Left lung (tissue), 14 donors: ENCODE measurements at places on chromosomes 5 and 9. TPM values are rescaled to one million over a fixed set of nuclear protein-coding genes. Genes with fewer than 3 reads are reported as not detected.

Gene F12
- total RNA-seq = 0.63 TPM

Gene ENHO
- 0.61 TPM for total RNA-seq

Gene SLC27A6
- 0.61 TPM for total RNA-seq

Gene FAM78A
- 7.8 TPM for total RNA-seq

Gene PFN3
- not detected for total RNA-seq

DNA sequence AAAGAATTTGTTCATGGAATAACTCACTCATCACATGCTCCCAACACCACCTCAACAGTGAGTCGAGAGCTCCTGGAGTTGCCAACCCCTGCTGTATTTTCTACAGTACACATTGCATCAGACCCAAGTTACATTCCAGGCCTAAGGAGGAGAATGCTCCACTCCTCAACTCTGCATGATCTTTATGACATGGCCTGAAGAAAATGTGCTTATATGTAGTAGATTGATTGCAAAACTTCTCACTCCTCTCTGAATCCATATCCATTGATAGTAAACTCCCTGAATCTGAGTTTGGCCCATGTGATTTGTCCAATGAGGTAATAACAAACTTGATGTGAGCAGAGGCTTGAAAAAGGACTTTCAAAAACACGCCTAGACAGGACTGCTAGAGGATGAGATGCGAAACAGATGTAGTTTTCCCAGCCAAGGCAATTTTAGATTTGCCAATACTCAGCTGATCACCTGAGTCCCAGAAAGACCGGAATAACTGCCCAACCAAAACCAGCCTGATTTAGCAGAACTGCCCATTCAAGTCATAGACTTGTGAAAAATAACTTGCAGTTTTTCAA, 29.0 kb upstream of the PAPPA start:
- DNase-seq = no peak

DNA sequence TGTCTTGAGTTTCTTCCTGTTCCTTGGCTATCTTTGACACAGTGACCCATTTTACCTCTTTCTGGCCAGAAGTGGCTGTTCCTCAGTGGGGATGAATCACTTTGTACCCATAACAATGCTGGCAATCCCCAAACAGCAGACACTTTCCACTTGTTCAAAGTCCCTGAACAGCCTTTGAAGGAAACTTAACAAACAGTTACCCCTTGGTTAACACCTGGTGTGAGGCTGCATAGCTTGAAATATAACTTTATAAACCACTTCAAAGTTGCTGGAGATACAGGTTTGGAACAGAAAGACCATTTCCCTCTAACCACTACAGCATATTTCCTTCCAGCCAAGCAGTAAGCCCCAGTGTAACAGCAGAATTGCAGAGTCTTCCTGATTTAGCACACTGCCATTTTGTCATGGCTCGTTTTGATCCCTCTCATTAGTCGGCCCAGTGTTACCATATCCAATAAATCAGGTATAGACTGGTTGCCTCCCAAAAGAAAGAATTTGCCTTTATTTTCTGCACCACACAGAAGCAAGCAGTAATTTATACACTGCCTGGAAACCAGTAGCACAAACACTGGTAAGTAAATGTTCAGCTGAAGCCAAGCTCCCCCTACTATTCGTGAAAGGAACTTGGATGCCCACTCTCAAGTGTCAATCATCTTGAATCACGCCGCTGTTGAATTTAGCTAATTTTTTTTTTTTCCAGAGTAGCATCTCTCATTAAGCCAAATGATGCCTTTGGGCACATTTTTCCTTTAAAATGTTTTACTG, 225.9 kb downstream of the PIK3R1 start:
- DNase-seq = no peak

GRCh38 chr5:107265193-107265592, 405.5 kb downstream of the EFNA5 start:
- no peak for DNase-seq

DNA sequence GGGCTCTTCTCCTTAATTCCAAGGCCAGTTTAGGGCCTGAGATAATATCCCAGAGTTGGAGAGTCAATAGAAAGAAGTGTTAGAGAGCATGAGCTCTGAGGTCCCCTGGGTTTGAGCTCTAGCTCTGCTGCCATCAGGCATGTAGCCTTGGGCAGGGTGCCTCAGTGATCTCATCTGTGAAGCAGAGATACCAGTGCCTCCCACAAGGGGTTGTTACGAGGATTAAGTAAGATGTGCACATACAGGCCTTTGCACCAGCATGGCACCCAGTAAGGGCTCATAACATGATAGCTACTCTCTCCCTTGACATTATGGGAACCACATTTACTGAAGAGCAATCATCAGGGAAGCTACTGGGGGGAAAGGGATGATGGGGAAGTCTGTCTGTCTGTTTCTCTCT, 265.7 kb downstream of the HSPA4 start:
- DNase-seq = no peak

DNA sequence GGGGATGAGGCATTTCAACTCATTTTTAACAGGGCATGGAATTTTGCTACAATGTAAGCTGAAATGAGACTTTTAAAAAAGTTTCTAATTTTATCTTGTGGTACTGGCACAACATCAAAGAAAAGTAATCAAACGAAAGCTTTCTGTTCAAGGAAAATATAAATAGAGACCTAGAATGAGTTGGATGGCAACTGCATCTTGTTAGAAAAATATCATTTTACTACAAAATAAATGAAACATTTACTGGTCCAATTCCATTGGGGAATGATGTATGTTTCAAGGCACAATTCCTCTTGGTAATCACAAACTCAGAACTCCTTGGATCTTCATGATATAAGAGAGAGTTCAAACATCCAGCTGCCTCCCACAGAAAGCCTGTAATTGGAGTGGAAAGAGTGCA, 102.8 kb downstream of the HMHB1 start:
- no peak for DNase-seq

GRCh38 chr9:7454624-7455023, 345.0 kb downstream of the DMAC1 start:
- DNase-seq = no peak

- DNase-seq = no peak
These were observed 66.3 kb downstream of the RGMB start for GRCh38 chr5:98839469-98840383.

DNA sequence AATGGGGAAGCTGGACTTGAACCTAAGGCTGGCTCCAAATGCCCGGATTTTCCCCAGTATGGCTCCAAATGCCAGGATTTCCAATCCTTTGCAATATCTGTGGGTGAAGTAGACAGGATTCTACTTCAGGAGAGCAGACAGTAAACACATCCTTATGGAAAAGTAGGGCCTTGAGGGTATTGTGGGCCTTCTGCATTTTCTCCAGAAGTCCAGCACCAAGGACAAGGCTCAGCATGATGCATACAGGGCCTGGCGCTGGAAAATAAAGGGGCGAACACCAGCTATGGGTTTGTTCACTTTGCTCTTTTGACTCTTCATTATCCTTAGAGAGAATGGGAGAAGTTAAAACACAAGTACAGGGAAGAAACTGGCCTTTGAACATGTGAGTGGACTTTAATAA, 347.5 kb downstream of the SEMA5A start:
- no peak for DNase-seq

- DNase-seq = no peak
These were observed 331.6 kb upstream of the SLC30A5 start for GRCh38 chr5:68762201-68762600.

- DNase-seq = peak; percentile 39
These were observed 29.8 kb upstream of the ALDOB start for GRCh38 chr9:101465326-101465915.

DNA sequence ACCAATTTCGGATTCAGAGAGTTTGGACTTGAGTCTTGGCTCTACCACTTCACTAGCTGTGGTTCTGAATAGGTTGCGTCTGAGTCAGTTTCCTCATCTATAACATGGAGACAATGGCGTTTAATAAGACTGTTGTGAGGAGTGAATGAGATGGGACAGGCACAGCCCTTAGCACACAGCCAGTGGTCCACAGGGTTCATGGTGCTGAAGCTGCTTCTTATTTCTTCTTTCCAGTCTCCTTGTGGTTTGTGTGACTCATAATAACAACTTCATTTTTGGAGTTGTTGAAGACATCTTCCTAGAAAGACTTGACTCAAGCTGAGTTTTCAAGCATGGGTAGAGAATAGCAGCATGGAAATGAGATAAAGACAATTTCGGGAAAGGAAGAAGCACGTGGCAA, 172.6 kb upstream of the PPP2R2B start:
- DNase-seq = no peak

GRCh38 chr5:120457839-120458507, 6.1 kb upstream of the PRR16 start:
- DNase-seq = no peak

DNA sequence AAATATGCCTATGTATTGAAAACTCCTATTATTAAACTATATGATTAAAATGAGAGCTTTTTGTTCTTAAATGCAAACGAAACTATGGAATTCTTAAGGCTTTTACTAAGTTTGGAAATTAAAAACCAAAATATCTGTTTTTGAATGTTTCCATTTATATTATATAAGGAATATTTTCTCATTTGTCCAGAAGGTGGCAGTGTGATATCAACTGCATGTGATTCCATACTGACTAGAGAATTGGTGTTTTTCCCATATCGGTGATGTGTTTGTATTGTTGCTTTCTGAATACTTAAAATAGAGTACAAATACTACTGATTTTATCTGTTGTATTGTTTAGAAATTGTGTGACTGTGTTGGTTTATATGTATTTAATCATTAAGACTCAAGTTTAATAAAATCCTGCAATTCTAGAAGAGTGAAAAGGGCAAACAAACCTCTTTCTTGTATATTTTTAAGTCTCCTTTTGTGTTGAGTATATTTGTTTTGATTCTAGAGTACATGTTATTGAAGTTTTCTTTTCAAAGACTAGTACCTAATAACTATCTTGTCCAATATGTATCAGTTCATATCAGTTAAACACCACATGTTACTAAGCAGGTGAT, 320.8 kb downstream of the CCDC171 start:
- DNase-seq = no peak

DNA sequence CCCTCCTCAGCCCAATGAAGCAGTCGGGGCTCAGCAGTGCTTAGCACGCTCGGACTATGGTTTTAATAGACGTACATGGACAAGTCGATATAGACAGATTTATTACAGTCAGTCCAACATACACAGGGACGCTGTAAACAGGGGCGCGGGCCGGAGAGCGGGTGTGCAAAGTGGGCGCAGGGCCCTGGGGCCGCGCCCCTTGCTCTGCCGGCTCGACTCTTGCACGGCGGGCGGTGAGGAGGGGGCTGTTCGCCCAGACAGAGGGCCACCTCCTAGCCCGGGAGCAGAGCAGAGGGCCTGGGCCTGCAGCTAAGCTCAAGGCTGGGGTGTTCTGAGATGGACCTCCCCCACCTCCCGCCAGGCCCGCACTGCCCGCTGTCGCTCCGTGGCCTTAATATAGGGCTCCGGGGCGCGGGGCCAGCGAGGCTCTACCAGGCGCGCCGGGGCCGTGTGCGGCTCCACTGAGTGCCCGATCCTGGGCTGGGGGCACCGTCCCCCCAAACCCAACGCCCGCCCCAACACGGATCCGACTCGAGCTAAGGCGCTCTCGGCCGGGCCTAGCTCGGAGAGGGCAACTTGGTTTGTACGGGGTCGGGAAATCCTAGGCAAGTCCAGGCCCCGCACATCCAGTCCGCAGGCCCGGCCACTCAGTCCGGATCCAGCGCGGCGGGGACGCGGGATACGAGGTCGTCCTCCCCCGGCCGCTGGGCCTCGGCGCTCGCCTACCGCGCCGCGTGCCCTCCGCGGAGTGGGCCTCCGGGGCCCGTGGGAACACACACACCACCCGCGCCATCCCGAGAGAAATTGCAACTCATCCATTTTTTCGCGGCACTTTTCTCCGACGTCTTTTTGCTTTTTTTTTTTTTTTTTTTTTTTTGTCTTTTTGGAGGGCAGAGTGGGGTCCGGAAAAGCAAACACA, 6.1 kb downstream of the PITX1 start:
- no peak for DNase-seq

GRCh38 chr5:115343855-115344254, 47.4 kb upstream of the CCDC112 start:
- no peak for DNase-seq

GRCh38 chr5:126122942-126123341, 300.3 kb upstream of the GRAMD2B start:
- no peak for DNase-seq

DNA sequence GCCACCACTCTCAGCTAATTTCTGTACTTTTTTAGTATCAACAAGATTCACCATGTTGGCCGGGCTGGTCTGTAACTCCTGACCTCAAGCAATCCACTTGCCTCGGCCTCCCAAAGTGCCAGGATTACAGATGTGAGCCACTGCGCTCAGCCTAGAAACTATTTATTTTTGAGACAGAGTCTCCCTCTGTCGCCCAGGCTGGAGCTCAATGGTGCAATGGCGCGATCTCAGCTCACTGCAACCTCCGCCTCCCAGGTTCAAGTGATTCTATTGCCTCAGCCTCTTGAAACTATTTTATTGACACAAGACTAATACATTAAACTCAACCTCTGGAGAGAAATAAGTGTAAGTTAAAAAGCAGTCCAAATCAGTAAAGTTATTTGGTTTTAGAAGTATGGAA, 34.0 kb downstream of the IL6ST start:
- DNase-seq = no peak

- no peak for DNase-seq
These were observed 69.5 kb downstream of the GTF3C4 start for GRCh38 chr9:132739710-132740310.
